ENCODE measurements at places on chromosomes 16 and 17. TPM values are rescaled to one million over a fixed set of nuclear protein-coding genes. Genes with fewer than 3 reads are reported as not detected.

Gene C17orf100
- 11.0 TPM for polyA plus RNA-seq

GRCh38 chr16:9296271-9296590 is 204.8 kb downstream of the HAPSTR1 start:
- no peak for DNase-seq

- peak; percentile 4 for DNase-seq
Measured at GRCh38 chr17:45784293-45784740, at the start of gene CRHR1. CRHR1 (plus strand) TSS chr17:45784320; CDS start chr17:45784545, 225 bp downstream.

DNA sequence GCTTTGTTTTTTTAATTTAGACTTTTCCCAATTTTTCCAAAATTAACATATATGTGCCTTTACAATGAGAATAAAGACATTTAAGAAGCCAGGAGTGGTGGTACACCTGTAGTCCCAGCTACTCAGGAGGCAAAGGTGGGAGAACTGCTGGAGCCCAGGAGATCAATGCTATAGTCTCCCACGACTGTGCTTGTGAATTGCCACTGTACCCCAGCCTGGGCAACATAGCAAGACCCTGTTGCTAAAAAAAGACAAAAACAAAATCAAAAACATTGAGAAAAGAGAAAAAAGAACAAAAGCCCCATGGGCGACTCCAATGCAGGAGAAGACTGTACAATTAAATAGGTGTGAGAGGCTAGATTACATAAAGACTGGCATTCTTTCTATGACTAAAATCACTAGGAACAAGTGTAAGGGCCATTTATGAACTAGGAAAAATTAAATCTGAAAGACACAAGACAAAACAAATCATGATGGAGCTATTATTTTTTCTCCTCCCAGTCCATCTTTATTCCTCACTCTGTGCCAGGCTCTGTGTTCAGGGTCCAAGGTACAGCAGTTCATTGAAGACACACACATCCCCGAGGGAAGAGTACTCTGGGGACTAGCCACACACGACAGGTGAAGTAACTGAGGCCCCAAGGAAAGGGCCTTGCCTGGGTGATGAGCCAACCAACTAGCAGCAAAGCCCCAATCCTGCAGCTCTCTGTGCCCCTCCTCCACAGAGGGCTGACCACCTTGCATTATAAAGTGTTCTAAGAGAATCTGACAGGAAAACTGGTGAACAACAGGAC is 79.8 kb downstream of the CREBBP start:
- DNase-seq: no peak

Gene SRL
- polyA plus RNA-seq: 1.1 TPM

Gene SPATA22
- 0.38 TPM for polyA plus RNA-seq

DNA sequence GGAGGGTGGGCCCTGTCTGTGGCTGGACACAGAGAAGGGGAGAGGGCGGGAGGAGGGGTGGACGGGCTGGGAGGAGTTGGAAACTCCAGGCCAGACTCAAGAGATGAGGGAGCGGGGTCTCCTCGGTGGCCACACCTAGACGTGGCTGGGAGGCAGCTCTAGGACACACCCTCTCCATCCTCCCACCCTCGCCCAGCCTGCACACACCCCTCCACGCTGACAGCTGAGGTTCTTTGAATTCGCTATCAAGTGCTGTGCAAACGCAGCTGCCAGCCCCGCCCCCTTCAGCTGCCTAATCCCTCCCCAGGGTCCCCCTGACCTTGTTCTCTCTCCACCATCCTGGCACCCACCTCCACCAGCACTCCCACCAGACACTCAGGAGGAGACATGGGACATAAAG is 48.7 kb downstream of the DNAH17 start:
- DNase-seq: no peak

DNA sequence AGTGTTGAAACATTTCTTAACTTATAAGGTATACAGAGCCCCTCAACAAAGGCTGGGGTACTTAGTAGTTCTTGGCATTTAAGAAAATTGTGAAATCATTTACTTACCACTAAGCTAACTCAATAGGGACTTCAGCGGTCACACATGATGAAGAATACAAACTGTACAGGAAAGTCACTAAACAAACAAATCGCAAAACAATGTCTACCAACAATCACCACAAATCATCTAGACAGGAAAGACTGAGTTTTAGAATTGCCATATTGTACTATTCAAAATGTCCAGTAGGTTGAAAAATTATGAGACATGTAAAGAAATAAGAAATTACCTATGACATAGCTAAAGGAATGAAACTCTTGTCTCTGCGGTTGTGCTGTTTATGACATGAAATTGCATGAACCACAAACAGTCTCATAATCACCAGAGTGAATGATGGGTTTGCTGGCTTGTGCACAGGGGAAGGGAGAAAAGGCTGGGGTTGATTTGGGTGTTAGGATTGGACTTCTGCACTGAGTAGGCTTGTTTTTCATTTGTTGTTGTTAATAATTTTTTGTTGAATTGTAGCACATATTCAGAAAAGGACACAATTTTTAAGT is 441.1 kb upstream of the MON1B start:
- no peak for DNase-seq

- no peak for DNase-seq
Measured at GRCh38 chr16:19753815-19754643, 36.0 kb downstream of the IQCK start.

GRCh38 chr17:19708431-19709175 is 7.8 kb downstream of the SLC47A2 start:
- DNase-seq: no peak

- DNase-seq: no peak
Measured at GRCh38 chr16:30474074-30474452, 1.5 kb downstream of the ITGAL start.

- no peak for DNase-seq
Measured at GRCh38 chr16:28311913-28312312, 19.6 kb downstream of the SBK1 start.

GRCh38 chr17:48470388-48471034 is 40.5 kb upstream of the SKAP1 start:
- DNase-seq: no peak

DNA sequence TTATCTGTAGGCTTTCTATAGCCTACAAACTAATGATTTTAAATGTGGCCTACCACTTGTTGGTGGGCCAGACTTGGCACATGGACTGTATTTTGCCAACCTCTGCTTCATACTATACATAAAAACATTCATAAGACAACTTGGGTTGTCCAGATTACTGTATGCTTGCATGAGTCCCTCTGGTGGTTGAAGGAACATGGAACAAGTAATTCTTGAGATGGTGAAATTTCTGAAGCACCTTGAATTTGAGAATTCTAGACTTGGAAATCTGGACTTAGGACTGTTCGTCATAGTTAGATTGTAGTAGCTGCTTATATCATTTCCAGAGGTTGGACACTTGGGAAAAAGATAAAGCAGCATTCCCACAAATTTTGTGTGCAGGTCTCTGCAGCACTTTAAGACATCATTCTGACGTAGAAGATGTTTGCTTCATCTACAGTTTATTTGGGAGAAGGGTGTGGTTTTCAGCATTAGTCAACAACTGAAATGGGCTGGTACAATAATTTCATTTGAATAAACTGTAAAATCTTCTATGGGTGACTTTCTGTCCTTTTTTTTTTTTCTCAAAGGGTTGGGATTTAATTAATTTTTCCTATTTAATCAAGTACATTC is 31.2 kb downstream of the NFATC3 start:
- DNase-seq: no peak

DNA sequence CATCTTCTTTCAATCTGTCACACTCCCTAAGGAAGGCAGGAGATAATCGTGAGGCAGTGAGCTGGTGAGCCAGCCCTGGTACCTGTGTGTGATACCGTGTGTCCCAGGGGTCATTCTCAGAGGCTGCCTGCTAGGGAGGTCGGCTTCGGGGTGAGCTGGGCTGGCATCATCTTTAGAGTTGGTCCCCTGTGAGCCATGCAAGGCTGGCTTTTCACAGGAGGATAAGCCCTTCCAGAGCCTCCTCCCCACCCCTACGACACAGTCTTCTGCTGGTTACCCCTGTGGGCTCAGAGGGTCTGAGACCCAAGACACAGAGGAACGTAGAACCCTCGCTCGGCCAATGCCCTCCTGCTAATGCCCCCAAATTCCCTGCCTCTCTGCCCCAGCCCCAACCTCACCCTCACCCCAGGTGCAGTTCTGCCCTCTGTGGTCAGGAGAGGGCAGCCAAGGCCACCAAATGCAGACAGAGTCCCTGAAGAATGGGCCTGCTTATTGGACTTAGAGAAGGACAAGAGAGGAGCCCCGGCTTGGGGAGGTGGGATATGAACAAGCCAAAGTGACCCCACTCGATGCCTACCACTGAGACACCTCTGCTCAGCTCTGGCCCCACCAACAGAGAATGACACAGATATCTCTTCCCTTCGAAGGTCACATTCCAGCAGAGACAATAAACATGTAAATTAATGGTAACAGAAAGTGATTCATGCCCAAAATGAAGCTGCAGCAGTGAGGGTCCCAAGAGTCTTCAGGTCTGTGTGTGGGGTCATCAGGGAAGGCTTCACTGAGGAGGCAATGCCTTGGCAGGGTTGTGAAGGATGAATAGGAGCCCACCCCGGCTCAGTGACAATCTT is 80.8 kb upstream of the CCL1 start:
- DNase-seq: no peak

- DNase-seq: no peak
Measured at GRCh38 chr16:5064915-5065314, 841 bp downstream of the C16orf89 start.

Gene CES3
- 4.1 TPM for polyA plus RNA-seq

GRCh38 chr17:40437095-40437732 is 6.0 kb upstream of the IGFBP4 start:
- DNase-seq: no peak

Gene OR1A1
- not detected for polyA plus RNA-seq

GRCh38 chr16:50533317-50533716 is 14.9 kb upstream of the NKD1 start:
- DNase-seq: no peak

DNA sequence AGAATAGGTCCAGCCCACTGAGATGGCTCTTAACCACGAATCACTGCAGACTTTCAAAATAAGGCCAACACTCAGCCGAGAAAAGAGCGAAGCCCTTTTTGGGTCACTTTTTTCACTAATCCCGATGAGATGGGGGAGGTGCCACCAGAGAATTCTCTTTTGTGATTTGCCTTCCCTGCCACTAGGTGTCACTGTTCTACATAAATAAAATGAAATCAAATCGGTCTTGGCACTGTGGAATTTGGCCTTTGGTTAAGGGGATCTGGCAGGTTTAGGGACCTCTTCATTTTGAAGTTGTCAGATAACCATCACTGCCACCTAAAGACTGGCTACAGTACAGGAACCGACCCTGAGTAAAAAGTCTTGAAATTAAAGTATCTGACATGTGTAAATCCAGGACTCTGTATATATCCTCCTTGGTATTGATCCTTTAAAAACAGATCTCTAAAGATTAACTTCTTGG is 147.0 kb downstream of the HS3ST4 start:
- peak; percentile 59 for DNase-seq

Gene NTN1
- 5.1 TPM for polyA plus RNA-seq

DNA sequence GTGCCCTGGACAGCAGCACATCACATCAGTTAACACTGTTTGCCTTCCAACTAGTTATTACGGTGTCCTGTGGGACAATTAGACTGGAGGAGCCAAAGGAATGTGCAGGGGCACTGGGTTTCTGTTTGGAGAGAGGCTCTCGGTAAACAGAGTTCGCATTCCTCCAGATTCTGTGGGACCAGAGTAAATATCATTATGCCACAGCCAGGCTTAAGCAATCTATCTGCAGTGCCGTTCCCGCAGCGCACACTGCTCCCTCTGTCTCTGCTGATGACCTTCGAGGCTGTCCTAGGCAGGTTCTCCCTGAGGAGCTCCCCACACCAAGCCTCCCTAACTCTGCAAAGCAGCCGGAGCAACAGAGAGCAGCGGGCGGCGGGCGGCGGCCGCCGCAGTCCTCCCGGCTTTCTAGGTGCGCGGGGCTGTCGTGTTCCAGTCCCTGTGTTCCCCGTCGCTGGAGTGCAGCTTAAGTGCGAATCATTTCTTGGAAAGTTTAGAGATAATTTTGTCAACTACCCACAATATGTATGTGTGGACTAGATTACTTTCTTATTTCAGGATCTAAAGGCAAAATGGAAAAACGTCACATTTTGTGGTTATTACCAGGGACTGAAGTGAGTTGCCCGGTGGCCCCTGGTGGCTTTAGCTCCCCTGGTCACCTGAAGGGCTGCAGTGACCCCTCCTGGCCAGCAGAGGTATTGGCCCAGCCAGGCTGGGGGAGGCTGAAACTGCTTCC is 43.3 kb downstream of the PGS1 start:
- DNase-seq: no peak

- no peak for DNase-seq
Measured at GRCh38 chr16:84367750-84368307, 509 bp upstream of the ATP2C2 start.

Gene CIBAR2
- 0.50 TPM for polyA plus RNA-seq

- DNase-seq: no peak
Measured at GRCh38 chr16:7997966-7998365, 592.3 kb downstream of the TMEM114 start.

DNA sequence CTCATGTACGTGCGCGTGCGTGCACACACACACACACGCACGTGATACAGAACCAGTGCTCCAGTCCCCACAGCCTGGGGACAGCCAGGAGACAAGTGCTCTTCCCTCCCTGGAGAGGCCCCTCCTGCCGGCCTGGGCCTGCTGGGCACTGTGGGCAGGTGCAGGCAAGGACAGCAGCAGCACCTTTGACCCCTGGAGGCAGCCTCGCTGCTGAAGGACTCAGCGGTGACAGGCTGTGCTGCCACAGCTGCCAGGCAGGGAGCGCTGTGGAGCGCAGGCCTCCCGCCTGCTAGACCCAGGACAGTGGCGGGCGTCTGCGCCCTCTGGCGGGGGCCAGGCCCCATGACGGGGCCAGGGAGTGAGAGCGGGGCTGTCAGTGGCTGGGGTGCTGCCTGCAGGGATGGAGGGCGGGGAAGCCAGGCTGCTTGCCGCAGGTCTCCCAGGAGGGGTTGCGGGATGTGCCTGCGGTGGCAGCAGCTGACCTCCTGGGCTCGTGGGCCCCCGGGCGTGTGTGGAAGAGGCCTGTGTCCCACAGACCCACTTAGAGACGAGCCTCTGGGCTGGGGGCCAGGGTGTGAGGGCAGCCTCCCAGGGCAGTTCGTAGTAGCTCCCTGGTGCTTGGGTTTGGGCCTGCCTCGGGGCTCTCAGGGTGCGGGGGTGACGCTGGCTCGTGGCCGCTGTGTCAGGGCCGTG is 63.5 kb upstream of the PVALEF start:
- DNase-seq: peak; percentile 64

Gene IL21R
- polyA plus RNA-seq: 0.20 TPM

- peak; percentile 19 for DNase-seq
Measured at GRCh38 chr17:48024149-48025039, 13.2 kb downstream of the COPZ2 start.

Gene TLE7
- not detected for polyA plus RNA-seq

Gene EARS2
- 35.4 TPM for polyA plus RNA-seq

DNA sequence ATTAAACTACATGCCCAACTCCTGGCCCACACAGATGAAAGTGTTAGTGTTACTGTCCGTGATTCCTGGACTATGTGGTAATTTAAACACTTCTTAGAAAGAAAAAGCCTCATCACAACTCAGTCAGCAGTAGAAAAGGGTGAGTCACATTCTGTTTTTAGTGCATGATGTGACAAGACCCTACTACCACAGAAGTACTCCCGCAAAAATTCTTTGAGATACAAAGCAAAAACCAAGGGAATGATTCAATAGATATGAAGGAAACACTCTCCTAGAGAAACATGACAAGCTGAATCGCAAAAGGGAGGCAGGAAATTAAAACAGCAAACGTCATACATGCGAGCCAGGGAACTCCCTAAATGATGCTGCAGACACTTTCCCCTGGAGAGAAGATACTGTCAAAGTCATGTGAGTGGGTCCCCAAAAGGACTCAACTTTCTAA is 14.4 kb downstream of the SNN start:
- no peak for DNase-seq

All from renal pelvis (tissue), 12 donors.